ENCODE measurements at places on chromosomes 4 and X.

DNA sequence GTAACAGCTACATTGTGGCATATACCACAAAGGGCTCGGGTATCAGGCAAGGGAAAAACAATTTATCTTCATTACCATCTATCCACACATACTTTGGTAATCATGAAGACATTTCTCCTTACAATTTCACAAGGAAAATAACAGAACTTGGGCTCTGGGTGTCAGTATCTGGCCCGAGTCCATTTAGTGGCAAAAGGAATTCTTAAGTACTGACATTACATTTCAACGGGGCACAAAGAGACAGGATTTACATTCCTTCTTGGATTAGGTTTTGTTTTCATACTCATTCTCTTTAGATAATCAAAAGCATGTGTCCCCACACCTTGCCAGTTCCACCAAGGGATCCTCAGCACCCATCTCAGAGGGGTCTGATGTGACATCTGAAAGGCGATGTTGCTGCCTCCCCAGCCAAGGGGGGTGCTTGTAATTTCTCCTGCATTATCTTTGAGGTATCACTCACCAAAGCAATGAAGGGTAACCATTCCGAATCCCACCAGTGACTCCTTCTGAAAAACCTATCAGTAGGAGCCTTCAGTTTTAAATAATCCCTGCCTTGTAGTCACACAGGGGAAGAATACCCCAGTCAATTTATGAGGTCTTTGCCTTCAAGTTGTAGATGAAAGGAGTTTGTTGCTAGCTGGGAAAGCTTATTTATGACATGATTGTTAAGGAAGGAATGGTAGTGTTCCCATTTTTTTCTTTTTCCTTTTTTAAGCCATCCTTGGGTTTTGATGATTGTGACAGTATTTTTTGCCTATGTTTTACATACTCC lies 118.6 kb downstream of the PALLD start:
- no peak for DNase-seq

DNA sequence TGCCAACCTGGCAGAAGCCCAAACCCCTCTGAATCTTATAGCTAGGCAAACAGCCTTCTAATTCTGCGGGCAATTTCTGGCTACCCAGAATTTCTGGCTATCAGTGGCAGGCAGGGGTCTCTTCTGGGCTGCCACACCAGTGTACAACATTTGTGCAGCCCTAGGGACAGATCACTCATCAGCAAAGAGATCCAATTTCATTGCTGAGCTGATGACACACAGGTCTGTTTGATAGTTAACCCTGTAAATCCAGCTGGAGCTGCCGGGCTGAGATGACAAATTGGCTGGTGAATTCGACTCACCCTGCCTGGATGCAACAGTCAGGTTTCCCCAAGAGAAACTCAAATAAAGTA lies 2.4 kb downstream of the MID1 start:
- no peak for DNase-seq

DNA sequence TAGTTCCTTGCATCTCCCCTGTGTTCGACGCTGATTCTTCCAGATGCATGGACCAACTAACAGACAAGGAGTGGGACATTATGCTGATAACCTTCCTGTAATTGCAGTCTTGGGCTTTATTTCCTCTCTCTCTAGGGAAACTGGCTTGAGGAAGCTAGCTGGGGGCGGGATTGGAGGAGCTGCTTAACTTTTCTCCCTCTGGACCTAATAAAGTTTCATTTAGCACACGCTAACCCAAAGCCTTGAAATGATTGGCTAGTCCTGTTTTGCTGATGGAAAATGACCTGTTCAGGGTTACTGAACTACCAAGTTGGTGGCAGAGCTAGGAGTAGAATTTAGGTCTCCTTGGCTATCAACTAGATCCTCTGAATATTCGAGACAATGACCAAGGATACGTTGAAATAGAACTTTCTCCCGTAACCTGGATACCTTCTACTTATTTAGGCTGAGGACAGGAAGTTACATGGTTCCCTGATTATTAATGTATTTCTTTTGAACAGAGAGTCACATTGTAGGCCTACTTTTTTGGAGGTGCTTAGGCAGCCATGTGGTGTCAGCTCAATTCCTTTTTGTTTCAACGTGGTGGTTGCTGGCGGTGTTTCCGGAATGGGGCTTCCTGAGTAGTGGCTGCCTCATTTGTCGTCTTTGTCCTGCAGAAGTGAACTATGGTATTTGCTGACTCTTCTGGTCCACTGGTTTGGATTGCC lies 2.0 kb downstream of the PGK1 start:
- no peak for DNase-seq

DNA sequence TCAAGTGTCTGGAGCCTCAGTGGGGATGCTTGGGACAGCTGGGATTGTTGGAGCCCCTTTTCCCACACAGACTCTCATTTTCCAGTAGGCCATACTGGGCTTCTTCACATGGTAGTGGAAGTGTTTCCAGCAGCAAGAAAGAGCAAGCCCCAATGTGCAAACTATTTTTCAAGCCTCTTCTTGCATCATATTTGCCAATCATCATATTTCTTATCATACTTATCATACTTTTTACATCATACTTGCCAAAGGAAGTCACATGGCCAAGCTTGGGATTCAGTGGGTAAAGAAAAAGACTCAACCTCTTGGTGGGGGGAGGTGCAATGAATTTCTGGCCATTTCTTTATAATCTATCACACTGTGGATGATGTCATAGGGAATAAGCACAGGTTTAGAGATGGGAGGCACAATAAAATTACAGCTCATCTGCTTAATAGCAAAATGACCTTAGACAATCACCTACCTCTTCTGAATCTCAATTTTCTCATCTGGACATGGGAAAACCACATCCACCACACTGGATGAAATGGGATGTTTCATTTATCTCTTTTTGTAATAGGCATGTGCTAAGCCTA lies 174.2 kb downstream of the MID1IP1 start:
- no peak for DNase-seq

DNA sequence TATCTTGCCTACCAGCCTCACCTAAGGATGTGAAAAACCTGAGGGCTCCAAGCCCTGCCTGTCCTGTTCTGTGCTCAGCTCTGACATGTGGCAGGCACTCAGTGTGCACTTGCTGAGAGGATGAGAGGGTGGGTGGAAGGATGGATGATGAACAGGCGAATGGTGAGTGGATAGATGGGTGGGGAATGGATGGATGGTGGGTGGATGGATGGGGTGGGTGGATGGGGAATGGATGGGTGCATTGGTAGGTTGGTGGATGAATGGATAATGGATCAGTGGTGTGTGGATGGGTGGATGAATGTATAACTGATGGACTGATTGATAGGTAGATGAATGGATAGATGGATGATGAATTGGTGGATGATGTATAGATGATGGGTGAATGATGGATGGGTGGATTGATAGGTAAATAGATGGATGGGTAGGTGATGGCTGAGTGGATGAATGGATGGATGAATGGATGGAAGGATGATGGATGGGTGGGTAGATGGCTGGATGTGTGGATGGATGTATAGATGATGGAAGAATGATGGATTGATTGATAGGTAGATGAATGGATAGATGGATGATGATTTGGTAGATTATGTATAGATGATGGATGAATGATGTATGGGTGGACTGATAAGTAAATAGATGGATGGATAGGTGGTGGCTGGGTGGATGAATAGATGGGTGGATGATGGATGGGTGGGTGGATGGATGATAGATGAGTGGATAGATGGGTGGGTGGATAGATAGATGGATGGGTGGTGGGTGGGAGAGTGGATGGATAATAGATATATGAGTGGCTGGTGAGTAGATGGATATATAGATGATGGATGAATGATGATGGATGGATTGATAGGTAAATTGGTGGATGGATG lies 69.3 kb upstream of the NKX1-1 start:
- DNase-seq: no peak

- DNase-seq: no peak
These were observed 5.5 kb upstream of the OPRPN start for GRCh38 chr4:70392057-70392776.

- DNase-seq: no peak
These were observed 17.7 kb downstream of the FAM53A start for GRCh38 chr4:1666391-1666790.

DNA sequence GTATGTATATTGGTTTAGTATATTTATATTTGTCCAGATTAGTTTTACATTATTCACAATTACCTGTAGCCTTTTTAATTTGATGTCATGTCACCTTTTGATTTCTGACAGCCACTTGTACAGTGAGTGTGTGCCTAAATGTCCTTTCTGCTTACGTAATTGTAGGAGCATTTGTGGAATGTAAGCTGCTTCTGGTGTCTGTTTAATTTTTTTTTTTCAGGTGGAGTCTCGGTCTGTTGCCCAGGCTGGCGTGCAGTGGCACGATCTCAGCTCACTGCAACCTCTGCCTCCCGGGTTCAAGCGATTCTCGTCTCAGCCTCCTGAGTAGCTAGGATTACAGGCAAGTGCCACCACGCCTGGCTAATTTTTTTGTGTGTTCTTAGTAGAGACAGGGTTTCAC lies 91.2 kb upstream of the XAGE2 start:
- no peak for DNase-seq

- no peak for DNase-seq
These were observed 218.7 kb downstream of the SPATA18 start for GRCh38 chr4:52269761-52270160.

DNA sequence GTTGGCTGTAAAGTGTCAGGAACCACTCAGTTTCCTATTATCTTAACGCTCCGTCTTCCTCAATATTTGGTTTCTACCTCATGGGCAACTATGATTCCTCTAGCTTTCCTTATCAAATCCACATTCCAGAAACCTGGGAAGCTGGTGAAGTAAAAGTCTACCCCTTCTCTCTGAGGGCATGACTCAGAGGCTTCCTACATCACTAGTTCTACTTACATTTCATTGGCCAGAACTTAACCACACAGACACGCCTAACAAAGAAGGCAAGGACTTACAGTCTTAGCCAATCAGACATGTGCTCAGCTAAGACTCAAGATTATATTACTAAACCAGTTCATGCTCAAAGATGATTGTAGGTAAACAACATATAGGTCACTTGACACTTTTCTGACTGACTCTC lies 30.4 kb downstream of the COX7B2 start:
- DNase-seq: no peak

DNA sequence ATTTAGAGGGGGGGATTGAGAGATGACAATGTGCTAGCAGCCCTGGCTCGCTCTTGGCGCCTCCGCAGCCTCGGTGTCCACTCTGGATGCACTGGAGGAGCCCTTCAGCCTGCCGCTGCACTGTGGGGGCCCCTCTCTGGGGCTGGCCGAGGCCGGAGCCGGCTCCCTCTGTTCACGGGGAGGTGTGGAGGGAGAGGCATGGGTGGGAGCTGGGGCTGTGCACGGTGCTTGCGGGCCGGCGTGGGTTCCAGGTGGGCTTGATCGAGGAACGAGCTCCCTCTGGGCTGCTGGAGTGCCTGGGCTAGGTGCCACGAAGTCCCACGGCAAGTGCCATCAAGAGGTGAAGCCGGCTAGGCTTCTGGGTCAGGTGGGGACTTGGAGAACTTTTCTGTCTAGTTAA lies 6.9 kb downstream of the C4orf46 start:
- no peak for DNase-seq

- no peak for DNase-seq
These were observed 124.5 kb upstream of the ZCCHC13 start for GRCh38 chrX:74179499-74179898.

DNA sequence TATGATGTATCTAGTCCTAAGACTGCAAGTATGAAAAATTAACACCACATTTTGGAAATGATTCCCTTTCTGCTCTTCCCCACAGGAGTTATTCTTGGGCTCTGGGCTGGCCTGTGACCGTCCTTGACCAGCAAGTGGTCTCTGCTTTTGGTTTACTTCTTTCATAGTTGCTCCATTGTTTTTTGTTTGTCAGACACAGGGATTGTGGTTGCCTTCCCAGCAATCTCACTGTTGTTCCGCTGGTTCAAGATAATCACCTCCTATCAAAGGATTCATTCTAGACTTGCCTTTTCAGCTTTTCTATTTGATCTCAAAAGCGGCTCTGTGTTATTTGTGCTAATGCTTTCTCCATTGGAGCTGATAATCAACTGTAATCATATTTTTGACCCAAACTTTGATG lies 218.8 kb downstream of the MGST2 start:
- DNase-seq: no peak

- no peak for DNase-seq
These were observed 454.9 kb upstream of the FAT1 start for GRCh38 chr4:187178587-187178986.

DNA sequence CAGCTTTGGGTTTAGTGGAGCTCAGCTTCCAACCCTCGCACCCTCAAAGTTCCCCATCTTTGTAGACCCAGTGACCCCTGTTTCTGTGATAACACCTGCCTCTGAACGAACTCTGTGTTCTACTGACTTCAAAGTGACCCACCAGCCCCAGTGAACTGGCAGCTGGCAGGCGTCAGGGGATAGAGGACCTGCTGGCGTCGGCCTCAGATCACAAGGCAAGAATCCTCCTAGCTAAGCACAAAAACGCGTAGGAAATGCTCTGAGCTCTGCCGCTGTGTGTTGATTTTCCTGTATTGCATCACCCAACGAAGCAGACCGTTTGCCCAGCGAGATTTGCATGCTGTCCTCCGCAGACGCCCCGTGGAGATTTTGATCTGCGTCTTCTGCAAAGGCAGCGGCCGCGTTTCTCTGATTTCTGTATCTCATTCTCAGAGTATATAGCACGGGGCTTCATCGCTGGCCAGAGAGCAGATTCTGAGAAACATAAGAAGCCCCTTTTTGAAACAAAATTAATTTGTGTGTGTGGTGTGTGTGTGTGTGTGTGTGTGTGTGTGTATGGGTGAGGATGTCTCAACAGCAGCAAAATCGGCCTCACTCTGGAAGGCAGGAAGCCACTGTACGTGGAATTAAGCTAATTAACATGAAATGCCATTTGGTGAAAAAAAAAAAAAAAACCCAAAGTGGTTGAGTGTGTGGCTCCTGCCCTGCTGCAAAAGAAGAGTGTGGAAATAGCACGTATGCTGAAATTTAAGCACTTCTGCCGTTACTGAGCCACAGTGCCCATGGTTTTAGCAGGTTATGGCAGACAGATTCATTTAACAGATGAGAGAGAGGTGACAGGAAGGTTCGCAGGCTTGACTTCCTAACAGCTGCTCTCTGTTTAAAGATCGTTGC lies 29.2 kb upstream of the ASMTL start:
- DNase-seq: peak; percentile 67

DNA sequence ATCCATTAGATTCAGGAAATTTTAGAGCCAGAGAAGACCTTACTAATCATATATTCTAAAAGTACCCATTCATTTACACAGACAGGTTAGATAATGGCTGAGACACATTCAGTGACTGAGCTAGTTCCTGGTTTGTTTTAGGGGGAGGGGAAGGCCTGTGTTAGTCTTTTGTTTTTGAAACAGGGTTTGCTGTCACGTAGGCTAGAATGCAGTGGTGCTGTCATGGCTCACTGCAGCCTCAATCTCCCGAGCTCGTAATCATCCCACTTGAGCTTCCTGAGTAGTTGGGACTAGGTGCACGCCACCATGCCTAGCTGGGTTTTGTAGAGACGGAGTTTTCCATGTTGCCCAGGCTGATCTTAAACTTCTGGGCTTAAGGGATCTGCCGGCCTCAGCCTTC lies 10.1 kb downstream of the RBPJ start:
- no peak for DNase-seq

- DNase-seq: no peak
These were observed 423 bp downstream of the HEPH start for GRCh38 chrX:66164470-66164869.

GRCh38 chrX:53005327-53005726 lies 43.3 kb upstream of the GPR173 start:
- DNase-seq: no peak

Measured in stimulated activated CD4-positive, alpha-beta T cell treated with anti-CD3 and anti-CD28 coated beads, Interleukin-12 subunit alpha, Interleukin-12 subunit beta, amount 100 ng/mL, for 48 hours (primary cell).